ENCODE measurements at places on chromosomes 7 and 10.

GRCh38 chr7:133836666-133837065 lies 290.5 kb upstream of the LRGUK start:
- no peak for DNase-seq

DNA sequence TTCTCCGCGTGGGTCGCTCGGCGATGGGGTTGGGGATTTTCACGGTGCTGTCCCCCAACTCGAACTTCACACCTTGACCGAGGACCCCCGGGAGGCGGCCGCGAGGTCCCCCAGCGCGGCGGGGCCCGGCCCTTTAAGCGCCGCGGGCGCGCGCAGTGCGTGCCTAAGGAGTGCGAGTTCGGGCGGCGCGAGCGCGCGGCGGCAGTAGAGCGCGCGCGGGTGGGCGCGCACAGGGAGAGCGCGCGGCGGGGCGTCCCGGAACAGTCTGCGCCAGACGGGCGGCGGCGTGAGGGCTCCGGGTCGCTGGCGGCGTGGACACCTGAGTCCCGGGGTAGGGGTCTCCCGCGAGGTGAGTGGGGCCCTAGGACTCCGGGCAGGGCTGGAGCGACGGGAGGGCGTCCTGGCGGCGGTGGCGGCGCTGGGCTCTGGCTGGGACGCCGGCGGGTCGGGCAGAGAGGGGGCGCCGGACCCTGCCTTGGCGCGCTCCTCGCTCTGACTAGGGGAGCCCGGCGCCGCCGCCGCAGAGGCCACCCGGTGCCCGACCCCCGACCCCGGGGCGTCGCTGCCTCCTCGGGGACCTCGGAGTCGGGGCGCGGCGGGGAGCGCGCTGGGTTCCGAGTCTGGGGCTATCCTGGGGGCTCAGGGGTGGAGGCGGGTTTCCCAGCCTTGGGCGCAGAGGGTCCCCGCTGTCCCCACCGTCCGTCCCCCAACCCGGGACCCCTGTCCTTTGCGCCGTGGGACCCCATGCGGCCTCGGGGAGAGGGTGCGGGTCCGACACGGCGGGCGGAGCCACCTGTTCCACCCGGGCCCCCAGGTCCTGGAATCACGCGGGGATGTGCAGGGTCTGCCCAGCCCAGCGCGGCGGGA lies at the start of gene PROSER2:
PROSER2 (plus strand) TSS at position 235 of the 867 bp plus-strand sequence. CDS start 28,722 bp downstream, outside the sequence.
- DNase-seq = peak; percentile 48

GRCh38 chr7:114722562-114722961 lies 199.3 kb upstream of the MDFIC start:
- DNase-seq = no peak

DNA sequence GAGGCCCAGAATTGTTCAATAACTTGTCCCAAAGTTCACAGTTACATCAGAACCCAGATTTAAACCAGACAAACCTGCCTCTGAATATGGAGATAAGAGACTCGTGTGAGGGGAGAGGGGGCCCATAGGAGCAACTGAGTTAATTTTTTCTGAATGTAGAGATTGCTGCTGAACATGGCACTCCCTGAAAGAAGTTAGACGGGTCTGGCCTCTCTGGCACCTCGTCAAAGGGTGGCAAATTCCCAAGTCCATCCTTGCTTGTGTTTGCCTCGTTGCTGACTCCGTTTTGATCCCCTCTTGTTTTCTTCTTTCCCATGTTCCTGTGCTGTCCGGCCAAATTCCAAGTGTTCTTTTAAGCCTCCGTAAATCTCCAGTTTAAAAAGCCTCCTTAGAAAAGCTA lies 35.2 kb upstream of the YAE1 start:
- no peak for DNase-seq
